ENCODE measurements at places on chromosomes 16 and 17.

DNA sequence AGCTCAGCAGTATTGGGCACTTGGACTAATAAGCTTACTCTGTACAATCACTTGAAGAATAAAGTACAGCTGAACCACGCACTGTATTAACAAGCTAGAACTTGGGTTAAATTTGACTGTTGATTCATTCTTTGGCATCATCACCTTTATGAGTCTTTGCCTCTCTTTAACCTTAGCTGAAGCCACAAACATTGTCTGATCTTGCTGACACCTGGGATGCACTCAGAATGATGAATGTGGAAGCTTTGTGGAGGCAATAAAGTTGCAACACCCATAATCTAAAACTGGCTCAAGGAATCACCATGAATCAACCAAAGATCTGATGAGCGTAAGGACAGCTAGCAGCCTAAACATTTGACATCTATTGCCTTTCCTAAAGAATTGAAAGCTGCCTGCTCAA, 590.6 kb upstream of the SOX9 start:
- no peak for DNase-seq

DNA sequence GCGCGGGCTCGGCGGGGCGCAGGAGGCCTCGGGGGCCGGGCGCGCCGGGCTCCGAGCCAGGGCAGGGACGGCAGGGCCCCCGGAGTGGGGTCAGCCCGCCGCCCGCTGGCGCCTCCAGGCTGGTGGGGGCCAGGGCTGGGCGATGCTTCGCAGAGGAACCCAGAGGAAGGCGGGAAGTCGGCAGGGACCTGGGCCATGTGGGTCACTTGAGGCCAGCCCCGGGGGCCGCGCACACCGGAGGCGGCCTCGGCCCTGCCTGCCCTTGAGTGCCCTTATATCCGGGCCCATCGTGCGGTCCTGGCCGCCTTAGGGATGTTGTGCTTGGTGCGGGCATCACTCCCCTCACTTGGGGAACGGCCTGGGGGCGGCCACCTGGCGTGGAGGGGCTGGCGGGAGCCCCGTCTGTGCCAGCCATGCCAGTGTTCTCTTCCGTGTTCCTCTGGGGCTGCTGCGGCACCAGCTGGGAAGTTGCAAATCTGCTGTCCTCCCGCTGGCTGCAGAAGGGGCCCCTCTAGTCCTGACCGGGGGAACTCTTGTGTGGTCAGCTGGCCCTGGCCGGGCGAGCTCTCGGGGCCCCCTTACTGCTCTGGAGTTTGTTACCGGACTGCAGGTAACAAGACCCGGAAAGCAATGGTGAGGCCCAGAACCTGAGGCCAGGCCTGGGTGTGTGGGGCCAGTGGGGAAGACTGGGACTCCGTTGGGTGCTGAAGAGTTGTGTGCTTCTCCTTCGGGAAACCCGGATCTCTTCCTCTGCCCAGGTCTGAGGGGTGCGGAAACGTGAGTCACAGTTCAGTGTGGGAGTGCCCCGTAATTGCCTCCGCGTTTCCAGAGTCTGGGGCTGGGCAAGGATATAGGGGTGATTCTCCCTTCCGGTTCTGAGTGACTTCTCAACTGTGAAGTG, 849 bp downstream of the CAPN15 start:
- DNase-seq: no peak

- DNase-seq: no peak
These were observed 174.1 kb downstream of the SNX29 start for GRCh38 chr16:12150600-12150999.

GRCh38 chr17:70139449-70139993, 29.8 kb upstream of the KCNJ2 start:
- no peak for DNase-seq

- no peak for DNase-seq
These were observed 19.4 kb upstream of the PMP22 start for GRCh38 chr17:15284537-15284936.

- no peak for DNase-seq
These were observed 13.5 kb downstream of the PRMT7 start for GRCh38 chr16:68324336-68324735.

Data from dorsolateral prefrontal cortex (tissue), 122 donors.